ENCODE measurements at places on chromosomes 2 and 18.

GRCh38 chr2:74951211-74951754, 7.2 kb upstream of the POLE4 start:
- no peak for DNase-seq

- no peak for DNase-seq
Measured at GRCh38 chr18:29071869-29072268, 894.9 kb upstream of the CDH2 start.

GRCh38 chr2:235211056-235211455, 259.2 kb downstream of the SH3BP4 start:
- no peak for DNase-seq

- no peak for DNase-seq
Measured at GRCh38 chr2:113203901-113204519, 30.2 kb downstream of the PSD4 start.

- no peak for DNase-seq
Measured at GRCh38 chr2:37812414-37812813, 112.7 kb upstream of the RMDN2 start.

- DNase-seq: no peak
Measured at GRCh38 chr2:230797515-230798495, 66.9 kb upstream of the ITM2C start.

DNA sequence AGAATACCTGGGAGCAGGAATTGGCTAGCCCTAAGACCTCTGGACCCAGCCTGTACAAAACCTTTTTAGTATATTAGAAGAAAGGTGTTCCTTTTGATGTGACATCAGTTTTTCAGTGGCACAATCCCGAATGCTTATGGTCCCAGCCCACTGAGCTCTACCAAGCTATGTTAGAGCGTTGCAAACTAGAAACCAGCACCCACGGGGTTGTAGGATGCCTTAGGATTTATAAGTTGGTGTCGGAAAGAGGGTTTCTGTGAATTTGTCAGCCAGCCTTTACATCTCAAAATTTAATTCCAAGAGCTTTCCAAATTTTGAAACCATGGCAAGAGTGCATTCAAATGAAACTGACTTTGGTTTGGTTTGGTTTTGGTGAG, 499 bp upstream of the LMAN1 start:
- peak; percentile 48 for DNase-seq

DNA sequence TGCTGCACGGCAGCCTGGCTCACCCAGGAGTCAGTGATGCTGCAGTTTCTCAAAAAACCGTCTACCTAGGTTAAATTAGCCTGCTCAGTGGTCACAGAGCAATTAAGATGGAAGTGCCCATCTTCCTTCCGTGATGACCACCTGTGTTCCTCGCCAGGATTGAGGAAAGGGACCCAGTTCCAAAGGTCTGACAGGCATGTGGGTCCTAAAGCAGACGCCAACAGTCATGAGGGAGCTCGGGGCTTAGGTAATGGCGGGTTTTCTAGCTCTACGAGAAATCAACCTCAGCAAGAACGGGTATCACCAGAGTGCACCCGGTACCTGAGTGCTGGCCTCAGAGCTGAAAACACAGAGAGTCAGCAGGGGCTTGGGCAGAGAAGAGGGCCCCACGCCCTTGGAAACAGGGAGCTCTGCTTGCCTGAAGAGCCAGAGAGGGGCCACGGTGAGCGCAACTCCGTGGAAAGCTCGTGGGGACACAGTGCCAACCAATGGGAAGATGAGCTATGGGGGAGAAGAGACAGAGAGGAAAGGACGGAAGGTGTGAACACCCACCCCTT, 34.3 kb upstream of the DNMT3A start:
- no peak for DNase-seq

DNA sequence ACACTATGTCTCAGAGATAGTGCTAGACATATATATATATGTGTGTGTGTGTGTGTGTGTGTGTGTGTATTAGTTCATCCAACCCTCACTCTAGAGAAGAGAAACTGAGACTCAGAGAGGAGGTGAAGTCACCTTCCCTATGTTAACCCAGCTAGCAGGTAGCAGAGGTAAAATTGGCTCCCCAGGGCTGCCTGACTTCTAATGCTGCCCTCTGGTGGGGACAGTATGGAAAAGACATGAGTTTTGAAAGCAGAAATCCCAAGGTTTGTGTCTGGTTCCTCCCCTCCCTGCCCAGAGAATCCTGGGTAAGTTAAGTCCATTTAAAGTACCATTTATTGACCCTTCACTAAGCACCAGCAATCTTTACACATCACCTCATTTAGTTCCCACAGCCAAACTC, 137.7 kb downstream of the THNSL2 start:
- no peak for DNase-seq

DNA sequence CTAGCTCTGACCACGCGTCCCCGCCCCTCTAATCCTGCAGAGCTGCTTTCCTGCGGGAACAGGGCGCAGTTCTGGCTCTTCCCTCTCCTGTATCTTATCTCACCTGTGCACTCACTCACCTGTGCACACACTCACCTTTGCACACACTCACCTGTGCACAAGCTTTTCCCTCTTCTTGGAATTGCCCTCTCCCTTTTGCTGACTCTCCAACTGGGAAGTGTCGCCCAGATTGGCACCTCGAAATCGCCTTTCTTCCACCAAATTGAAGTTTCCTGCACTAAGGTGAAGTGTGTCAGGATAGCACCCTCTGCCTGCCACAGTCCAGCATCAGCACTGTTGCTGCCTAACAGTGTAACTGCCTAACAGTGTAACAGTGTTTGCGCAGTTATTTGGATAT, 566 bp upstream of the CMPK2 start:
- no peak for DNase-seq

DNA sequence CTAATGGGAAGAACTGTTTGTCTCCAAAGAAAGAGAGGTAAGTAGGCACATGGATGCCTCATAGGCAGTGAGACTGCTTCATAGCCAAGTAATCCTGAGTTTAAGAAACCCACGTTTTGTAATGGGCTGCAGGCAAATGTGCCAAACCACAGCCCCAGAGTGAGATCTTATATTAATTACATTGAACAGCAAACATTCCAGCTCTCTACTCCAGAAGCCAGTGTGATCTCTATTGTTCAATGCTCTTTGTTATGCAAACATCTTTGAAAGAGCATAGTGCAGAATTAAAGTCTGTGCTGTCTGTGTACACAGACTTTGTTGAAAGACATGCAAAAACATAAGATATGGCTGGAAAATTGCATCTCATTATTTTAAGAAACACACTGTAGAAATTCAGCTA, 720.8 kb upstream of the REG3G start:
- DNase-seq: no peak

GRCh38 chr2:111024496-111024895, 96.2 kb upstream of the BCL2L11 start:
- DNase-seq: no peak

DNA sequence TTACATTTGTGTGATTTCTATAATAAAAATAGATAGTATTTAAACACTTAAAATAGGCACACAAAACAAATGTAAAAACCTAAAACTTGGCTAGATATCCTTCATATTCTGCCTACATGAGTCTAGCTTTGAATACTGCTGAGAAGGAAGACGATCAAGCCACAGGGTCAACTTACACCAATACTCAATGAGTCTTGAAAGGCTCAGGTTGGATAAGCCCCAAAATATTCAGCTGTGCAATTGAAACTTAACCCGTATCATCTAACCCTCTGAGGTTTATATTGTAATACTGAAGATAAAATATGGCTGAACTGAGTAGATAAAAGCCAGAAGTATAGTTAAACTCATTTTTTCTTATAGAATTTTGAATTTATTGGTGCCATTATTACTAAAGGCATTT, 313.0 kb upstream of the NRXN1 start:
- DNase-seq: no peak
